Thyroid gland (tissue), 4 donors: ENCODE measurements at places on chromosomes 1 and 21. TPM values are rescaled to one million over a fixed set of nuclear protein-coding genes. Genes with fewer than 3 reads are reported as not detected.

DNA sequence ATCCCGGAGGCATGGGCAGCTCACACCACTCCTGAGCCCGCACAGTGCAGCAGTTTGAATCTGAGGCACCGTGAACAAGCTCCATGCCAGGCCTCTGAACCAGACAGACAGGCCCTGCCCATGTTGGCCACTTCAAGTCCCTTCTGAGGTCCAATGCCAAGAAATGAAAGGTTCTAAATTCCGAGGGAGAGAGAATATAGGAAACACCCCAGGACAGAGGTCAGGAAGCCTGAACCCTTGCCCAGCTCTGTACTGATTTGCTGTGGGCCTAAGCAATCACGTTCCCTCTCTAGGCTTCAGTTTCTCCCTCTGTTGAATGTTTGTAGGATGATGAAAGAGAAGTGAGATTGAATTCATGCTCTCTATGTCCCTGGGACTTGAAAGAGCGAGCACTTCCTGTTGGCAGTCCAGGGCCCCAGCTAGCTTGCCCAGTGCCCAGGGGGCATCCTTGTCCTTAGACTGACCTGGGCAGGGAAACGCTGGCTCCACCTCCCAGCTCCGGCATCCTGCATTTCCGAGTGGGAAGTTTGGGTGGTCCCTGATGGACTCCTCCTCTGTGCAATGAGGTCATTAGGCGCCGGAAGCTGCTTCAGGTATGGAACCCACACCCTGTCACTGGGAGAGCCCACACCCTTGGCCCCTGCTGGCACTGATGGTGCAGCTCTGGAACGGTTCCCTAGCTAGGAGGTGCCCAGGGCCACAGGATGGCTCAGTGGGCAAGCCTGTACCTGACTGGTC, 242.4 kb upstream of the TMEM51 start:
- H3K36me3 ChIP-seq = no peaks in the 10 kb centered on the region
- peak overlapping the region; percentile 50 for H3K27ac ChIP-seq
- H3K27me3 ChIP-seq = no peaks in the 10 kb centered on the region
- peaks cover 44% of the 10 kb centered on the region for H3K4me1 ChIP-seq
- peak; percentile 74 for DNase-seq

The KHDRBS1 gene
- total RNA-seq = 71.9 TPM

DNA sequence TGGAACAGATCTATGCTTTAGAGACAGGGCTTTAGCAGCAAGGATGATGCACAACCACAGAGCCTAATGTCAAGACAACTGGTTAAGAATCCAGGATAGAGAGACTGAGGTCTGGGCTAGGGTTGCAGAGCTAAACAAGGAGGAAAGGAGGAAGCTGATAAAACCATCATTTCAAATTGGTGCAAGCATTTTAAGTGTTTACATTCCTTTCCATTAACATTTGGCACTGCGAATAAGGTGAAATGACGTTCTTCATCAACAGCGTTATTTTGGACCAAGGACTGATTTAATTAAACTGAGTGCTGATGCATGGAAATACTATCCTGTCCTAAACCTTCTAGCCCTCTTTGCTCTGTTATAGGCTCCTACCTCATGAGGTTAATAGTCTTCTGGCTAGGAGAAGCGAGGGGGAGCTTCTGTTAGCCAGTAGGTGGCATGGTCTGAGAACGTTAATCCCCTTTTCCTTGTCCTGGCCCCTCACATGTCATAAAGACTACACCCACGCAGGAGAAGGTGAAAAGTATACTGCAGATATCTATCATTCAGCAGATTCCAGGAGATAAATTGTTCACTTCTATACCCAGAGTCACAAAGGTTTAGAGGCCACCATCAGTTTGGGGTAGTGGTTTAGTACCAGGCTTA, 7.6 kb upstream of the C1orf21 start:
- no peak overlapping the region for H3K27ac ChIP-seq
- H3K27me3 ChIP-seq = no peaks in the 10 kb centered on the region
- H3K4me3 ChIP-seq = no peak overlapping the region
- DNase-seq = no peak

DNA sequence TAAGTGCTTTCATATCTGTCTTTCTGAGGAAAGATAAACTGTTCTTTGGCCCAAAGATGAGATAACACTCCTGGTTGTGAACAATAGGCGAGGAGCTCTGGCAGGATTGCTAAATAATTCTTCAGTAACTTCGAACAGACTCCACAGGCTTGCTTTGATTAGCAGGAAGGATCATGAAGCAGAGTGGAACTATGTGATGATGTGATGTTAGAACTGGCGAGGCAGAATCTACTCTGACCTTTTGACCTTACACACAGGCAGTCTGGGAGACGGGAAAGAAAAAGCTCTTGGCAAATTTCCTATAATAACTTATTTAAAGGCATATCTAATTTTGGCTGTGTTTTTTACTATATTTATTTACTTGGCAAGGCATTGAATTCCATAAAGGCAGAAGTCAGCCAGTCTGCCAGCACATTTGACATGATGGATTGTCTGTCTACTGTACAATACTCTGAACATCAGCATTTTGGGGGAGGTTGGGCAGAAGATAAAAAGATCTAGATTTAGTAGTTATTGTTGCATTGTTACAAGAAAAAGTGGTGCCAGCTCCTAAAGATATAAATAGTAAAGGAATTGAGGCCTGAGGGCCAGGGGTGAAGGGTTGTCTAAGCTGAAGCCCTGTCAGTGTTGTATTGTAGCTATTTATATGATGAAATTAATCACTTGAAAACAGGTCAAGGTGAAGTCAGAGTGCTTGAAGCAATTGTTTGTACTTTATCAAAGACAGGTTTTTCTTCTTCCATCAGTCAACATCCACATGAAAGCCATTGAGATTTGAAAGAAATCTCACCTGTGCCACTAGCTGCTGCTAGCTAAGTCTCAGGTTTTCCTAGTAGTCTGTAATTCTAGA, 708.8 kb downstream of the LTN1 start:
- H3K36me3 ChIP-seq = no peaks in the 10 kb centered on the region
- H3K27me3 ChIP-seq = no peaks in the 10 kb centered on the region

- peak; percentile 46 for DNase-seq
- no peaks in the 10 kb centered on the region for H3K27me3 ChIP-seq
- H3K4me3 ChIP-seq = peak overlapping the region; percentile 90
- H3K27ac ChIP-seq = peak overlapping the region; percentile 90
Observed at GRCh38 chr1:208242941-208243526, 1.1 kb downstream of the PLXNA2 start.

- H3K27ac ChIP-seq = no peak overlapping the region
- no peaks in the 10 kb centered on the region for H3K36me3 ChIP-seq
- no peaks in the 10 kb centered on the region for H3K27me3 ChIP-seq
- no peaks in the 10 kb centered on the region for H3K4me1 ChIP-seq
- no peak overlapping the region for H3K4me3 ChIP-seq
Observed at GRCh38 chr1:232250838-232251237, 379.1 kb downstream of the SIPA1L2 start.

- no peaks in the 10 kb centered on the region for H3K36me3 ChIP-seq
- no peaks in the 10 kb centered on the region for H3K4me1 ChIP-seq
- H3K27ac ChIP-seq = no peak overlapping the region
- no peak overlapping the region for H3K4me3 ChIP-seq
- H3K27me3 ChIP-seq = no peaks in the 10 kb centered on the region
Observed at GRCh38 chr1:80639777-80640533, 1160.8 kb upstream of the ADGRL2 start.

- no peaks in the 10 kb centered on the region for H3K4me1 ChIP-seq
- H3K4me3 ChIP-seq = no peak overlapping the region
- no peak overlapping the region for H3K27ac ChIP-seq
- peak; percentile 27 for DNase-seq
- no peaks in the 10 kb centered on the region for H3K27me3 ChIP-seq
Observed at GRCh38 chr1:161071886-161072371, 2.2 kb upstream of the ARHGAP30 start.
